Kidney glomerular epithelial cell (primary cell): ENCODE measurements at places on chromosomes 13 and 19.
A peak's percentile ranks its signal among the peaks of the same experiment; 100 is the strongest.

GRCh38 chr19:5024282-5024681 is 55.4 kb downstream of the KDM4B start:
- DNase-seq, result no peak

DNA sequence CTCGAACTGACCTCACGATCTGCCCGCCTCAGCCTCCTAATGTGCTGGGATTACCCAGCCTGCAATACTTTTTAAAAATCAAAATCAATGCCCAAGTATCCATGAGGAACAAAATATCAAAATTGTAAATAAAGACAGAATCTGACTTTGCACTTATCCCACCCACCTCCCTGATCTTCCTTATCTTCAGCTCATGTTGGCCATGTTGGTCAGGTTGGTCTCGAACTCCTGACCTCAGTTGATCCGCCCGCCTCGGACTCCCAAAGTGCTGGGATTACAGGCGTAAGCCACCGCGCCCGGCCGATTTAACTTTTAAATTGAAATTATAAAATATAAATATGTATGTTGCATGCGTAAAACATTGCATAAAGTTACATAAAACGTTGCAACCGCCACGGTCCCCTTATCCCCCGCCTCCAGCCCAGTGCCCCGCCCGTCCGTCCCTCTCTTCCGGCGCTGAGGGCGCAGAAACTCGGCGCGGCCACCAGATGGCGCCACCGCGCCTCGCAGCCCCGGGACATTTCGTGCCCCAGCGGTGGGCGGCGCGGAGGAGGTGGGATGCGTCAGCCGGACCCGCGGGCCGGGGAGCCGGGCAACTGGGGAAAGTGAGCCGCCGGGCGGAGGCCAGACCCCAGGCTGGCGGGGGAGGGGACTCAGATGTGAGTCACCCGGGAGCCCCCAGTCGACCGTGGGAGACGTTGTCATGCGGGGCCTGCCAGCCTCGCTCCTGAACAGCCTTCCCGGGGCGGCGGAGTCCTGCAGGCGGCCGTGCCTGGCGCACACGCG is 1.5 kb upstream of the GADD45B start:
- DNase-seq, result peak; percentile 74

- DNase-seq, result peak; percentile 7
Observed at GRCh38 chr13:21616880-21617279, 12.9 kb upstream of the MICU2 start.

GRCh38 chr13:33152389-33152788 is 133.2 kb downstream of the STARD13 start:
- DNase-seq, result no peak

GRCh38 chr13:29319451-29319850 is 276.0 kb downstream of the SLC7A1 start:
- DNase-seq, result no peak

GRCh38 chr19:30757837-30758617 is 385.8 kb downstream of the ZNF536 start:
- no peak for DNase-seq
